ENCODE measurements at places on chromosomes 3 and 15.
A peak's percentile ranks its signal among the peaks of the same experiment; 100 is the strongest.

- DNase-seq: peak; percentile 55
Observed at GRCh38 chr3:101827211-101828174, 21.8 kb upstream of the NFKBIZ start.

- DNase-seq: no peak
Observed at GRCh38 chr3:23834082-23834870, 28.5 kb downstream of the UBE2E1 start.

DNA sequence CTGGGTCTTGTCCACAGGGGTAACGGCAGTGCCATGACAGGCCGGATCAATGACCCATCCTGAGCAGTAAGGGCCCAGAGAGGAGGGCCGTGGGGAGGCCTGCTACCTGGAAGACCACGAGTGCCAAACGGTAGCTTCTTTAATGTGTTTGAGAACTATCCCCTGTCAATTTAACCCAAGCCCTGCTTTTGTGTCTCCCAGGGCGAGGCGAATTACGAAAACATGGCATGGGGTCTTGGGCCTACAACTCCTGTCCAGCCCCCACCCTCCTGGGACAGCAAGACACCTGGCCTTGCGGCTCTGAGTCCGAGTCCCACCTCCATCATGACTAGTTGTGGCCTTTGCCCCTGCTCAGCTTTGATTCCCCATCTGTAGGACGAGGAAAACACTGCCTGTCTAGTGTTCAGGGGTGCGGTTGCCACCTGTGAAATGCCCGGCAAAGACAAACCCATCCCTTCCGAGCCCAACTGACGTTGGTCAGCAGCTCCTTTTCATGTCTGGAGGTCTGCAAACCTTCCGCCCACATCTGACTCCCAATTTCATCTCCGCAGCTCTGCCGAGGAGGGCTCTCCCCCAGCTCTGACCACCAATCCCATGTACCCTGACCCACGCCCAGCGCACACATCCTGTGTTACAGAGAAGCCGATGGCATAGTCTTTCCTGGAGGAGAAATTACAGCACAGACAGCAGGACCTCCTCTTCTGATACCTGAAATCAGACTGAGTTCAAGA is 28.9 kb upstream of the SNRPA1 start:
- no peak for DNase-seq

GRCh38 chr3:123328851-123329635 is 119.8 kb downstream of the ADCY5 start:
- peak; percentile 54 for DNase-seq

- DNase-seq: no peak
Observed at GRCh38 chr3:143151004-143151731, 31.6 kb downstream of the CHST2 start.

DNA sequence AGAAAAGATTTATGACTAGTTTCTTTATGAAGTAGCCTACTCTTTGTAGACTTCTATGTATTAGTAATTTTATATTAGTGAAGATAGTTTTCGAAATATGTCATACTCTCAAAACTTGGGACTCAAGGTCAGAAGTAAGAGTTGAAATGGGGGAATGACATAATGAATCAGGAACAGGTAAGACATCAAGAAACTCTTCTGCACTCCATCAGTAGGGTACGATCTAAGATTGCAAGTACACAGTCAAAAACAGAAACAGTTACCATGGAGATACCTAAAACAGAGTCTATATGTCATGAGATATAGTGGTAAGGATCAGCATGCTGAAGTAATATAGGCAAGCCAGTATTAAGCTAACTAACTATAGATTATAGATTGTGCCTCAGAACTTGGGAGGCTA is 187.0 kb upstream of the MLF1 start:
- no peak for DNase-seq

- DNase-seq: no peak
Observed at GRCh38 chr3:160141485-160142185, 83.6 kb upstream of the C3orf80 start.

GRCh38 chr15:100341239-100341749 is 481 bp downstream of the ADAMTS17 start:
- no peak for DNase-seq

GRCh38 chr3:41259449-41260062 is 60.3 kb downstream of the CTNNB1 start:
- no peak for DNase-seq

- DNase-seq: no peak
Observed at GRCh38 chr3:108242776-108243175, 20.6 kb upstream of the IFT57 start.

Measured in renal cortex interstitium (tissue), 15 donors.